ENCODE measurements at places on chromosomes 3 and 15. TPM values are rescaled to one million over a fixed set of nuclear protein-coding genes. Genes with fewer than 3 reads are reported as not detected.

GRCh38 chr3:87997298-87997697 lies 61.5 kb downstream of the CGGBP1 start:
- DNase-seq, result peak; percentile 48

GRCh38 chr3:100546020-100546744 lies 53.8 kb downstream of the TMEM45A start:
- no peak for DNase-seq

AMIGO3 gene
- not detected for total RNA-seq

GABRB3 gene
- total RNA-seq, result 5.5 TPM

LMAN1L gene
- total RNA-seq, result not detected

PRSS50 gene
- total RNA-seq, result 0.41 TPM

SKOR1 gene
- total RNA-seq, result 0.41 TPM

All from lower lobe of right lung (tissue), 2 donors.